ENCODE measurements at places on chromosomes 7 and 10. TPM values are rescaled to one million over a fixed set of nuclear protein-coding genes. Genes with fewer than 3 reads are reported as not detected.

Gene UCMA
- not detected for polyA plus RNA-seq

Gene GPR158
- polyA plus RNA-seq: 2.1 TPM

Gene CRYGN
- polyA plus RNA-seq: not detected

Gene CCDC146
- polyA plus RNA-seq: 13.0 TPM

Gene CUZD1
- polyA plus RNA-seq: not detected

Gene ADCYAP1R1
- polyA plus RNA-seq: 8.6 TPM

Gene NUDT13
- polyA plus RNA-seq: 1.8 TPM

Gene CPEB3
- 20.0 TPM for polyA plus RNA-seq

Gene DPYSL4
- 143 TPM for polyA plus RNA-seq

Gene PAPOLB
- polyA plus RNA-seq: 0.10 TPM

Gene CTAGE8
- polyA plus RNA-seq: not detected

Gene SLC18A2
- polyA plus RNA-seq: 0.05 TPM

Gene C10orf53
- not detected for polyA plus RNA-seq

Gene COBL
- 0.12 TPM for polyA plus RNA-seq

Gene EPO
- not detected for polyA plus RNA-seq

Gene PLPP4
- 8.3 TPM for polyA plus RNA-seq

Gene PNLIPRP2
- not detected for polyA plus RNA-seq

Gene UPP1
- polyA plus RNA-seq: 22.1 TPM

Gene ADAM8
- 7.2 TPM for polyA plus RNA-seq

Gene ECD
- polyA plus RNA-seq: 33.2 TPM

Gene NPSR1
- polyA plus RNA-seq: not detected

Gene MLXIPL
- not detected for polyA plus RNA-seq

Gene CLIP2
- 25.7 TPM for polyA plus RNA-seq

Gene ATG9B
- polyA plus RNA-seq: 1.2 TPM

Gene CTNNA3
- 0.06 TPM for polyA plus RNA-seq

Gene PPIF
- 13.6 TPM for polyA plus RNA-seq

Gene BTBD16
- polyA plus RNA-seq: not detected

Gene ST8SIA6
- 0.20 TPM for polyA plus RNA-seq

Gene TLL2
- polyA plus RNA-seq: 0.11 TPM

Gene SORBS1
- polyA plus RNA-seq: 52.6 TPM

Gene ZNF804B
- polyA plus RNA-seq: 0.37 TPM

Gene MMP21
- not detected for polyA plus RNA-seq

Data from neural cell (in vitro differentiated cells).